ENCODE measurements at places on chromosomes 7 and 10.

- DNase-seq: no peak
Observed at GRCh38 chr10:107022600-107023354, 141.7 kb downstream of the SORCS1 start.

DNA sequence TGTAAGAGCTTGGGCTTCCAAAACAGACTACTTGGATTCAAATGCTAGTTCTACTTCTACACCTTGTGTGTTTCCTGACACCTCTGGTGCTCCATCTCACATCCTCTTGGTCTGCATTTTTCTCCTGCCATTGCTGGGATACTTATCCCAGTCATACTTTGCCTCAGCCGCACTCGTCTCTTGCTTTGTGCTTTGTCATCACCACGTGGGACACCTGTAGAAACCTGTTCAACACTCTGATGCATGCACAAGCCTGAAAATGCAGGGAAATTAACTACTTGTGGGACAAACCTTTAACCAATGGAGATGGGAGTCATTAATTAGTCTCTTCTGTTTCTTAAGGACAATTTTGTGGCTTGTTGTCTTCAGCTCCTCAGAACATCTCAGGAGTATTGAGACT is 94.2 kb upstream of the PHYHIPL start:
- DNase-seq: no peak

DNA sequence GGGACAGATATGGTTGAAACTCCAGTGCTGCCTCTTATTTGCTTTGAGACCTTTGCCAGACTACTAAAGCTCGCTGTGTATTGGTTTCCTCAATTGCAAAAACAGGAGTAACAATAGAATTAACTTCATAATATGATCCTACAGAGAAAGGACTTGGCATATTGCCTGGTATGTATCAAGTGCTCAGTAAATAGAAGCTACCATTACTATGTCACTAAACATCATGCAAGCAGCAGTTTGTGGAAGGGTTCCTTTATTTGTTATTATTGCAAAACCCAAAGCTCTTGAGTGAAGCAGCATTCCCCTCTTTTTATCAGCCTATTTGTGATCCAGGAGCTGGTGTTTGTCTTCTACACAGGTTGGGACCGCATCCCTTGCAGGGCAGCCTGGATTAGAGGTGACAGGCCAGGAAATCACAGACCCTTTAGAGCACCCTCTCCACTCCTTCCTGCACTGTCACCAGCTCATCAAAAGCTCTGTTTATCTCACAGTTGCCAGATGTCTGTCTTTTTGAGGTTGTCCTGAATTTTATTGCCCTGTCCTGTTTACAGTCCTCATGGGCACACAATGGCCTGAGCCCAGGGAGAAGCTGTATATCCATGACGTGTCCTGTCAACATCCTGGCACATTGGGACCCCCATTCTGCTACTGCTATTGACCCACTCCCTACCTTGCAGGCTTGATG is 121.5 kb downstream of the SNX10 start:
- no peak for DNase-seq

GRCh38 chr10:100743626-100744135 is 1.7 kb upstream of the PAX2 start:
- no peak for DNase-seq

- no peak for DNase-seq
Observed at GRCh38 chr7:11726001-11726793, 105.8 kb downstream of the THSD7A start.

DNA sequence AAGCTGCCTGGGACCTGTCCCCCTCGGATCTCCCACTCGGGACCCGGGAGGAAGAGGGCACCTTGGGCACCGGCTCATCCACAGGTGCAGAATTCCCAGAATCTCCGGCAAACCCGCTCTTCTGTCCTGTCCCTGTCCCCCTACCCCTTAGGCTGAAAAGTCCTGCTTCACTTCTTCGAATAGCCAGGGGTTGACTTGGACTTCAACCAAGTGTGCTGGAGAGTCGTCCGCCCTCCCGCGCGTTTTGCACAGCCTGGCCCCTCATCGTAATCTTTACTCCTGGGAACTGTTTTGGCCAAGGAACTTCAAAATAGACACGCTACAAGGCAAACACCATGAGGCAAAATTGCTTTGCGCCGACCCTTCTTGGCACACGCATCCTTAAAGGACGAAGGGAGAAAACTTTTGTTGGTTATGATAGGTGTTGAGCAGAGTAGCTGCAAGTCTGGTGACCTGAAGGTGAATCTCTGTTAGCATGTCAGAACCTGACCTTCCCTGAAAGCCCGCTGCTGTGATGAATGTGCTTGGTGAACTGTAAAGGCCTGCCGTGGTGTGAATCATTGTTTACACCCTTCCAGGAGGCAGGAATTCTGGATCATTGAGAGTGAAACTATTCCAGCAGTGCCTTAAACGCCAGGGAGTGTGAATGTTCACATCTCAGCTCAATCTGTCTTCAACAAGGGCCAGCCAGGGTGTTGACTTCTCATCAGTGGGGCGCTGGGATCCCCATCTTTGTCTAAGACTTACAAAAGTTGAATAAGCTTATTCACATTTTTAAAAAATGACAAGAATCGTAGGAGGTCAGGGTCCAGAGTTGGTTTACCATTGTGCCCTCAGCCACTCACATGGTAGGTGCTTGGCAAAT is 589 bp upstream of the RAPGEF5 start:
- DNase-seq: no peak
